CD4-positive, alpha-beta T cell treated with Interleukin-1 beta for 1 hour (primary cell): ENCODE measurements at places on chromosomes 5 and 9.
A peak's percentile ranks its signal among the peaks of the same experiment; 100 is the strongest.

GRCh38 chr5:89983216-89983615 is 426.3 kb downstream of the CETN3 start:
- no peak for DNase-seq

GRCh38 chr5:1536322-1536845 is 12.6 kb upstream of the LPCAT1 start:
- DNase-seq, result peak; percentile 83

GRCh38 chr9:6876195-6876894 is 118.6 kb downstream of the KDM4C start:
- DNase-seq, result no peak

DNA sequence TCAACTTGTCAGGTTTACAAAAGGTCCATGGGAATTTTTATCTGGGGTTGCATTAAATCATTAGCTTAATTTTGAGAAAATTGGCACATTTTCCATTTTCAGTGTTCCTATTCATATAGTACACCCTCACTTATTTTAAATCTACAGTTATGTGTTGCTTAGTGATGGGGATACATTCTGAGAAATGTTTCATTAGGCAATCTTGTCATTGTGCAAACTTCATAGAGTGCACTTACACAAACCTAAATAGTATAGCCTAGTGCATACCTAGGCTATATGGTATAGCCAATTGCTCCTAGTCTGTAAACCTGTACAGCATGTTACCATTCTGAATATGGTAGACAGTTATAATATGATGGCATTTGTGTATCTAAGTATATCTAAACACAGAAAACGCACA is 19.8 kb upstream of the FAM151B start:
- DNase-seq, result no peak

- no peak for DNase-seq
These were observed 396.9 kb downstream of the PDE4D start for GRCh38 chr5:59496524-59497134.

GRCh38 chr5:77947041-77947428 is 170.9 kb upstream of the TBCA start:
- no peak for DNase-seq

DNA sequence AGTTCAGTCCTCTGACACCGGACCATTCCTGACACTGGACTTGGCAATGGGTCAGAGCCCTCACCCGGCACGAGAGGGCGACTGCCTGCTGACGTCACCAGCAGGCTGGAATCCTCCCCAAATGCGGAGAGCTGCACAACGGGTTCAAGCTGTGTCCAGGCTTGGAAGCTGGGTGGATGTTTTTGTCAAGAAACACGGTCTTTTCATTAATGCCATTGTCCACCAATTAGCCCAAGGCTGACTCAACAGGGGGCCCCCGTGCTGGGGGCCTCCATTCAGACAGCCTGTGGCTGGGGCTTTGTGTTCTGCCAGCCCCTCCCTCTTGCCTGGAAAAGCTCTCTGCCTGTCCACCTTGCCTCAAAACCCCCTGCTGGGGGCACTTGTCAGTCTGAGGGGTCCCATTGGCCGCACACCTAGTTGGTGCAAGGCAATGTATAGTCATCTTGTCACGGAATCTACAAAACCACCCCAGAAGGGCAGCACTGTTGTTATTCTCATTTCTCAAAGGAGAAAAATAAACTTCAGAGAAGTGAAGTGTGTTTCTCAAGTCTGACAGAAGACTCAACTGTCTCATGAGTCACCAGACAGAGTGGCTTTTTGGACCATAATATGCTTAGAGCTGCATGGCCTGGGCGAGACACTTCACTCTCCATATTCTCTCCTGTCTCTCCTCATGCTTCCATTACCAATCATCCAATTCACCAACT is 24.6 kb downstream of the NDUFA8 start:
- DNase-seq, result no peak

GRCh38 chr5:160363211-160363610 is 7.2 kb downstream of the C1QTNF2 start:
- DNase-seq, result no peak

GRCh38 chr9:124761710-124762109 is 9.4 kb downstream of the NR6A1 start:
- DNase-seq, result no peak

GRCh38 chr5:140169410-140169809 is 5.6 kb upstream of the CYSTM1 start:
- no peak for DNase-seq

DNA sequence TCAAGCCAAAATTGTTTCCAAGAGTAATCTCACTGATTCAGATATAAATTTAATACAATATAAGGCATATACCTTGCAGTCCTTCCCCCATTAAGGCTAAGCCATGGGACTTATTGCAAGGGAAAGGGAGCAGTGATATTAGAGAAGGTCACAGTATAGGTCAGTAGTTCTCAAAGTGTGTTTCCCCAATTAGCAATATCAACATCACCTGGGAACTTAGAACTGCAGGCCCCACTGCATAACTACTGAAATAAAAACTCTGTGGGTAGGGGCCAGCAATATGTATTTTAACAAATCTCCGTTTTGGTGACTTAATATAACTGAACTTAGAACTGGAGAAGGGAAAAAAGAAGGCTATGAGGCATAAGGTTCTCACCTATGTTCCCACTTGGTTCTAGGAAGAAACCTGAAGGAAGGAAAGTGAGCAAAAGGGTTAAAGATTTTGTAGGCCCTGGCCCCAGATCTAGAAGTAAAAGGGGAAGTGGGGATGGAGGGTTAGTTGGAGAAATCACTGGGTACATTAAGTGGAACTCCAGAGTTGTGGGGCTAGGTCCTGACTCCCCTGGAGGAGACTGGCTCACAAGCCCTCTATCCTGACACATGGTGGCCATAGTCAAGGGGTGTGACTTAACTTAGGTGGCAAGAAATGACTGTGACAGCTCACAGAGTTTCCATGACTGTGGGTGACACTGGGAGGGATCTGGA is 40.7 kb downstream of the WDR36 start:
- no peak for DNase-seq

- DNase-seq, result no peak
These were observed 118.5 kb downstream of the GNAQ start for GRCh38 chr9:77912895-77913693.

DNA sequence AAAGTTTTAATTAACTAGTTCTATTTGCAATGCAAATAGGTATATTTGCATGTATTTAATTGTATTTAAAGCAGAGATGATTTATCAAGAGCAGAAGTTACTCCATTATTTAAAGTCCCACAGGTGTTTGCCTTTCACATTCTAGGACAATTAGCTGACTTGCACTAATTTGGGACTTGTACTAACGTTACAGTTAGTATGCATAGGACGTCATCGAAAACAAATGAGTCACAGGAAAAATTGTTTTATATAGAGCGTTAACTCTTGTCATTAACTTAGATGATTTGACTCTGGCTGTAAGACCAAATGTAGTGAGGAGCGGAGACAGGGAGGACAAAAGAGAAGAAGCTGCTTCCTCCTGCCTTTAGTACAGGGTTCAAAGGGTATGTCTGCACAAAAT is 126.1 kb upstream of the IFNE start:
- no peak for DNase-seq

DNA sequence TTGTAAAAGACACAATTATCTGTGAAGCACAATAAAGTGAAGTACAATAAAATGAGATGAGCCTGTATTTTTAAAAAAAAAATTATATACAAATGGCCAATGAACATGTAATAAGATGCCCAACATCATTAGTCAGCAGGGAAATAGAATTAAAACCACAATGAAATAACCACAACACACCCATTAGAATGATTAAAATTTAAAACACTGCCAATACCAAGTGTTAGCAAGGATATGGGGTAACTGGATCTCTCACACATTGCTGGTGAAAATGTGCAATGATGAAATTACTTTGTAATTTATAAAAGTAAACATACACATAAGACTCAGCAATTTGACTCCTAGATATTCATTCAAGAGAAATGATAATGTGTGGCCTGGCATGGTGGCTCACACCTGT is 62.8 kb downstream of the SHOC1 start:
- DNase-seq, result no peak

DNA sequence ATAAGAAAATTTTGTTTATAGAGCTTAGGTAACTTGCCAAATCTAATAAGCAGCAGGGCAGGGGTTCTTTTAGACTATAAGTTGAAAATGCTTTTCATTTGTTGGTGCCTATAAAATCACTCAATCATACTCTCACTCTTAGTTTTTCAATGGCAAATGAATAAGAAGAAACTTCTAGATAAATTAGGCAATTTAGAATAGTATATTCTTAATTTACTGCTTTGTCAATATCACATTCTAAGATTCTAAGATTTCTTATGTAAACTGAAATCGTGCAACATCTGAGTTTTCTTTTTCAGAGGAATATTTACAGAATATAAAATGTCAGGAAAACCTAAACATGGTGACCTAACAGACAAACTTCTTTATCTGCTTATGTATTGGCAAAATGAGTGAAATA is 849.0 kb downstream of the DTWD2 start:
- DNase-seq, result no peak

GRCh38 chr9:105993116-105993854 is 298.9 kb downstream of the TMEM38B start:
- DNase-seq, result no peak

GRCh38 chr5:16616536-16617273 is at the start of gene RETREG1:
RETREG1 (minus strand) TSS chr5:16616997; CDS start chr5:16616971, 26 bp downstream.
- peak; percentile 87 for DNase-seq

DNA sequence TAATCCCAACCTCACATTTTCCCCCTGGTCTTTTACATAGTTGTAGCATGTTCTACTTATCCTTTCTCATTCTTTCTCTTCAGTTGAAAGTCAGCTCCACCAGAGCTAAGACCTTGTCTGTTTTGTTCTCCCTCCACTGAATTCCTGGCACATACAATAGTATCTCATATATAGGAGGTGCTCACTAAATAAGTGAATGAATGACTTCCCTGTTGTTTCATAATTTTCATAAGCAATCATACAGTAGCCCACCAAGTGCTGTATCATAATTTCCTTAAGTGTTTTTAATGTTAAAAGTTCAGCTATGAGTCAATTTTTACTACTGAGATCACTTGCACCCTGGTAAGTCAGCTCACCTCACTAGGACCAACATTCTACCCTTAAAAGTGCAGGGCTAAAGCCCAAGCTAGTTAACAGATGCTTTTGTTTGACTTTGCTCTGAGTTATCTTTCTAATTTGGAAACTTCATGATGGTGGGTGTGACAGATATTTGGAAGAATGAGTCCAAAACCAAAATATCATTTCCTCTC is 27.6 kb downstream of the TMEM245 start:
- no peak for DNase-seq

DNA sequence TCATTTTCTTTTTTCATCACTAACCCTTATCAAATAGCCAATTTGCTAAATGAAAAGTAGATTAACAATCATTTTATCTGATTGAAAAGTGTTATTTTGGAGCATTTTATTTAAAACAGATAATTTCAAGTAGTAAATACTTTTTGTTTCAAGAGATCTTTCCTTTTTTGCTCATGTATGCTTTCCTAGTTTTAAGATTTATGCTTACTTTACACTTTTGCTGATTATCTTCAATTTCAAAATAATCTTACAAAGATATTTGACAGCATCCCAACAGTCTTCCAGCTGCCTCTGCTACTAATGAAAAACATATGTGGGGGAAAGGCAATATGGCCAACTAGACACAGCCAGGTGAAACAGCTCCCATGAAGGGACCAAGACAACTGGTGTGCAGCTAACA is 1027.3 kb upstream of the CDH9 start:
- DNase-seq, result no peak

DNA sequence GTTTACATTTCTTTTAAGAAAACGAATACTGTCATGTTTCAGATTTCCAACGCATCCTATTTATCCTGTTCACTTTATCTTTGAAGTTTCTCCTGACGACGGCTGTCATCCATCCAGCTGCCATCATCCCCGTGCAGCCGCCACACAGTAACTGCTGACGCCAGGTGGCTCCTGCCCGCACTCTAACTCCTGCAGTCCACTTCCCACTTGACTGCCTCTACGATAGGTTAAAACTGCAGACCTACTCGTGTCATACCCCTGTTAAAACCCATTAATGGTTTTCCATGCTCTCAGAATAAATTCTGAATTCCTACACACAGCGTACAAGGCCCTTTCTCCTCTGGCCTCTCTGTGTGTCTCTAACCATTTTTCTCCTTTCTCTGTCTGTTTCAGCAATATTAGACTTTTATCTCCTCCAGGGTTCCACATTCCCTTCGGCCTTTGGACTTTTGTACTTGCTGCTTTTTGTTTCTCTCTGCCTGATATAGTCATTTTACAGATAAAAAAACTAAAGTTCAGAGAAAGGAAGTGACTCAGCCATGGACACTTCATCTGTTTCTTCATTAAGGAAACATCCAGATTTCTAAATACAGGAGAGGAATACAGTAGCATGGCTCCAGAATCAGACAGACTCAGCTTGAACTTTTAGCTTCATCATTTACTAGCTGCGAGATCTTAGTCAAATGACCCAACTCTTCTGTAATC is 84.9 kb downstream of the ADAMTS12 start:
- DNase-seq, result no peak

DNA sequence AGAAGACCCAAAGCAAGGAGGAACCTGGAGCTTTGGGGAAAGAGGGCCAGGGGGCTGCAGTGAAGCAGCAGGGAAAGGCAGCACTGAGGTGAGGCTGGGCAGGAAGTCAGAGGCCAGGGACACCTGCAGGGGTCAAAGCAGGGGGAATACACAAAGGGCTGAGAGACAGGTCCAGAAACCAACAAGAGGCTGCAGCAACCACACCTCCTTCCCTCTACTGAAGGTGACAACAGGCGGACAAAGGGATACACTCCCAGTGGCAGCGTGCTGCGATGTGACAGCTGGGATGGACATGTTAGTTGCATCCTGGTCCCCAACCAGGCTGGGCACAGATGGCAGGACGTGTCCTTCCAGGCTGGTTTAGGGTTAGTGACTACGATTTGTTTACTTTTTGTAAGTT is 12.6 kb downstream of the CFAP77 start:
- no peak for DNase-seq

- DNase-seq, result no peak
These were observed 85.1 kb downstream of the MED27 start for GRCh38 chr9:131994364-131995125.

- DNase-seq, result no peak
These were observed 48.8 kb downstream of the RASGEF1C start for GRCh38 chr5:180160215-180160614.

DNA sequence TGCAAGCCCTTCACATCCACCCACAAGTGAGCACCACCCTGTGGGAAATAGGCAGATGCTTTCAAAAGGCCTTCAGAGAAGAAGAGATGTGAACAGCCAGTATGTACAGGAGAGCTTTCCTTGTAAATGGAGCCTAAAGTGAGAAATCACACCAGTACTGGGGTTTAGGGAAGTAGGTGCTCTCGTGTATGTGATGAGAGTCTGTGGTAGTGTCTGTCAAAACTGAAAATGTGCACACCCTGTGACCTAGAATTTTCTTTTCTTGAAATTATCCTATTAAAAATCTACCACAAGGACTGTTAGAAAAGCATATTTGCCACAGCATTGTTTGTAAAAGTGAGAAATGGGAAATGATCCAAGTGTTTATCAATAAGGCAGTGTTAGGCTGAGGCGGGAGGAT is 16.6 kb downstream of the OTULINL start:
- DNase-seq, result no peak

- DNase-seq, result no peak
These were observed 346.8 kb upstream of the FAM174A start for GRCh38 chr5:100188339-100188738.

DNA sequence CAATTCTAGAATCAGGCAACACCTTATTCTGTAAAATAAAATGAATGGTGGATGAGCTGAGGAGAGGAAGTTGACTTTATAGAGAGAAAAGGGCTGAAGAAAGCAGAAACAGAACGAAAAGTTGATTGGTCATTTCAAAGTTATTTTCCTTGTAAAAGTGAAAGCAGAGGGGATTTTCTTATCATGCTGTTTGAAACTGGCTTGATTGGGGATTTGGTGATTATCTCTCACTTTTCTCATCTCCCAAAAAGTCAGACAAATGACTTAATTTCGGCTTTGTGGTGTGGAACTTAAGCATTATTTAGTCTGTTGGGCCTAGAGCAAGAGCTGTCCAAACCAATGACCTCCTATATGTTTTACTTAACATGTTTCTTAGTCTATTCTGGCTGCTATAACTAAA is 60.5 kb upstream of the ITGA2 start:
- no peak for DNase-seq
